ENCODE measurements at places on chromosomes 16 and 17.

- DNase-seq, result no peak
Observed at GRCh38 chr17:10807704-10808128, 3.8 kb upstream of the TMEM238L start.

DNA sequence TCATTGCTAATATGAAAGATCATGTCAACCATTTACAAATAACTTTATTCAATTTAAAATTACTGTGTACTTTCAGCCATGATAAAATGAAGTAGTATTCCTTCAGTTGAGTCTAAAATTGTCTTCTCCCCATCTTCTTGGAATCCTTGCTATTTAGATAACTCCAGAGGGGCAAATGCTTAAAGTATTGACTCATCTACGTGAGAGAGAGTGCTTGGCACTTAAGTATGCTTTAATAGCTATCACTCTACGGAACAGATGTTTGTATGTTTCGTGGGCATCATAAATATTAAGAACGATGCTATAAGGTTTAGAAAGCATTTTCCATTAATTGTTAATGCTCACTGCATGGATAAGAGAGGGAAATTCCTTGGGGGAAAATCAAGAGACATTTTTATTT is 69.3 kb upstream of the MED13 start:
- no peak for DNase-seq

- DNase-seq, result no peak
Observed at GRCh38 chr16:73886426-73886825, 410.2 kb upstream of the PSMD7 start.

DNA sequence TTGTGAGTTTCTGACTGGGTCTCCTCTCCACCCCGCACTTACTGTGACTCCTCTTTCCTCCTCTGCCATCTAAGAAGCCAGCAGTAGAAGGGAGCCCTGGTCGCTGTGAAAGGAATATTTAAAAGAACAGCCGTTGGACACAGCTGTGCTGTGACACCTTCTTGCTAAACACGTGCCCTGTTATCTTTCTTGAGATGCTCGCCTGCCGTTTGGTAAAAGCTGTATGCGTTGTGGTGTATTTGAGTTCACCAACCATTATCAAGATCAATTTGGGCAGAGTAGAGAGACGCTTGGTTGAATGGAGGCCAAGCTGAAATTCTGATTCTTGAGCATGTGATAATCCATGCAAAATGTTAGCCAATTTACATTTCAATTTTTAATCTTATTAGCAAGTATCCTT is 3.8 kb downstream of the GID4 start:
- no peak for DNase-seq

DNA sequence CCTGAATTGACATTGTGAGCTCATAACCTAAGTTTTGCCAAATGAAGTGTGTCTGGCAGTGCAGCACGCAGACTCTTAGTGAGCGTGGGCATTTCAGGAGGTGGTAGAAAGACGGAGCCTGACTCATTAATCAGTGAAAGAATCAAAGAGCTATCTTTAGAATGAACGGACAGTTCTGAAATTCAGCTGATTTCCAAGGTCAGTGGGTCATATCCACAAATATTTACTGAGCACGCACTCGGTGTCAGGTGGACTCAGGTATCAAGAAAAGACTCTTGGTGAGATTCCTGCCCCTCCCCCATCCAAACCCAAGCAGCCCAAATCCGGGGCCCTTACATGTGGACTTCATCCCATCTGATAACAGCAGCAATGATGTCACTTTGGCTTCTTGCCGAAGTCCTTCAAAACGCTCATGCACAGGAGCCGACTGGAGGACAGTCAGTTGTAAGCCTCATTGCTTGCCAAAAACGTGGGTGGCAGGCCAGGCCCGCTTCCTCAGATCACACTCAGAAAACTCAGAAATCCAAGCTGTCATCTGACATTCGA is 185.8 kb downstream of the HS3ST3A1 start:
- no peak for DNase-seq

GRCh38 chr17:13592427-13592826 is 9.3 kb downstream of the HS3ST3A1 start:
- no peak for DNase-seq

GRCh38 chr16:83813823-83814658 is 6.3 kb downstream of the HSBP1 start:
- DNase-seq, result peak; percentile 64

DNA sequence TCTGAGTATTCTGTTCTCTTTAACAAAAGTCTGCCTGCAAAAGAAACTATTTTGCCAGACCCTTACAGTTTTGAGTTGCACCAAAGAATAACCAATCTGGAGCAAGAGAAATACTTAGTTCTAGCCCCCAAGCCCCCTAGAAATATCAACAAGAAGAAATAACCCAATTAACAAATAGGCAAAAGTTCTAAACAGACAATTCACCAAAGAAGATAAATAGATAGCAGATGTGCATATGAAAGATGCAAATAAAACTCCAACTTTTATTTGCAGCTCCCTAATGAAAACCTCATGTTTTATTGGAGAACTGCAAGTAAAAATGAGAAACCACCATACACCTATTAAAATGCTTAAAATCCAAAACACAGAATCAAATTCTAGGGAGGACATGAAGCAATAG is 1308.0 kb downstream of the CDH11 start:
- DNase-seq, result no peak

DNA sequence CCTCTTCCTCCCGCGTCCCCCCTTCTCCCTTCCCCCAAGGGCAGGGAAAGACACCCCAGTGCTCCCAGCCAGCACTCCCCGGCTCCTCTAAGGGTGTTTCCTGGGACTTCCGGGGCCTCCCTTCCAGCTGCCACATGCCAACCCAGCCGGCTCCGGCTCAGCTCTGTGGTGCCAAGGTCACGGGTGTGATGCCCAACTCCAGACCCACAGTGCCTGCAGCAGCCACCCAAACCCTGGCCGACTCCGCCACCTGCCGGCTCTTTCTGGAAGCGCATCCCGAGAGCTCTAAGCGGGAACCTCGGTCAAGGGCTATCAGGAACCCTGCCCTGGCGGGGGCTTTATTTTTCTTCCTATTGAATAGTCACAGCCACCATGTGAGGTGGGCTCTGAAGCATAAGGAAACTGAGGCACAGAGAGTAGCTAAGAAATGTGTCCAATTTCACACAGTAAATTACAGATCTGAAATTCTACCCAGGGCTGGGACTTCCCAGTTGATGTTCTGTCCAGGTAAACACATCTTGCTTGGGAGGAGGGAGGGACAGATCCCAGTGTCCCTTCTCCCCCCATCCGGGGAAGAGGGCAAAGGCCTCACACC is 3.3 kb upstream of the PPP1R1B start:
- DNase-seq, result peak; percentile 56

- no peak for DNase-seq
Observed at GRCh38 chr16:81719993-81720392, 59.1 kb upstream of the PLCG2 start.

DNA sequence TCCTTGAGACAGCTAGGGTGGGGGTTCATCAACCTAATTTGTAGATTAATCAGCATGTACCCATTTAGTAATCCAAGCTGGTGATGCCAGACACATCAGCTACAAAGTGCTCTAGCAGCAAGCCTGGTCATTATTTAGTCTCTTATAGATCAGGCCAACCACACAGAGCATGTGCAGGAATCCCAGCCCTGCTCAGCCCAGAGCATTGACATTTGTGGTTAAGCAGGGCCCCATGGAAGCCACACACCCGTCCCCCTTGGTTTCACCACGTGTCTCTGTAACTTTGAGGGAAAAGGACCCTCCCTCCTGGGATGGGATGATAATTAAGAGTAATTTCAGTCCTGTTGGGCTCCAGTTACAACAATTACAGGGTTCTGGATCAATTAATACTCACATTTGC is 268.8 kb upstream of the RPL38 start:
- no peak for DNase-seq

- no peak for DNase-seq
Observed at GRCh38 chr16:85146532-85146797, 34.2 kb upstream of the CIBAR2 start.

DNA sequence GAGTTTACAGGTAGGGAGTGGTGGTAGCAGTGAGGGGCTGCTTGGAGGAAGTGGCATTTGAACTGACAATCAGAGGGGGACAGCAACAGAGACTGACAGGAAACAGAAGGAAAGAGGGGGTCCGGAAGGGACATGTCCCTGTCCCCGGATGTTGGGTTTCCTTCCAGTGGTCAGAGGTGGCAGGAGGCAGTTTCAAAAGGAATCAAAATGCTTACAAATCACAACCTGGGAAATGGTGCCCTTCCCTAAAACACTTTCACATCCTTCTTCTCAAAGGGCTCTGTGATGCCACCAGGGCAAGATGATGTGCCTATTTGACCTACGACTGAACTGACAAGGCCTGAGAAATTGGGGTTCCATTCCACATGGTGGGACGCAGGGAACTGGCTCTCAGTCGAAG is 19.7 kb downstream of the ADGRG1 start:
- no peak for DNase-seq

GRCh38 chr16:65392806-65393565 is 271.1 kb upstream of the CDH11 start:
- no peak for DNase-seq

DNA sequence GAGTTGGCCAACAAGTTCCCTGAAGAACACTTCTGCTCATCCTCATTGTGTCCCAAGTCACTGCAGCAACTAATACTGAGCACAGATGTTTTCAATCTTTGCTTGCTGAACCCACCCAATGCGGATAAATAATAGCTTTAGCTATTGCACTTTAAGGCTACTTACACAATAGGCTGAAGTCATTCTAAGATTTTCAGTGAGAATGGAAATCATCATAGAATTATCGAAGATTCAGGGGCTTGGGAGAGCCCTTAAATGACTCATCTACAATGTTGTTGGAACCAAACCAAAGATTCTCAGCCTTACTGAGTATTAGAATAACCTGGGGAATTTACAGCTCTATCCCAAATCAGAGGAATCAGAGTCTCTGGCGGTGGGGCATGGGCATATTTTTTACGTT is 51.2 kb downstream of the SYCE1L start:
- no peak for DNase-seq

GRCh38 chr16:11036868-11037410 is 92.6 kb downstream of the CLEC16A start:
- DNase-seq, result no peak

DNA sequence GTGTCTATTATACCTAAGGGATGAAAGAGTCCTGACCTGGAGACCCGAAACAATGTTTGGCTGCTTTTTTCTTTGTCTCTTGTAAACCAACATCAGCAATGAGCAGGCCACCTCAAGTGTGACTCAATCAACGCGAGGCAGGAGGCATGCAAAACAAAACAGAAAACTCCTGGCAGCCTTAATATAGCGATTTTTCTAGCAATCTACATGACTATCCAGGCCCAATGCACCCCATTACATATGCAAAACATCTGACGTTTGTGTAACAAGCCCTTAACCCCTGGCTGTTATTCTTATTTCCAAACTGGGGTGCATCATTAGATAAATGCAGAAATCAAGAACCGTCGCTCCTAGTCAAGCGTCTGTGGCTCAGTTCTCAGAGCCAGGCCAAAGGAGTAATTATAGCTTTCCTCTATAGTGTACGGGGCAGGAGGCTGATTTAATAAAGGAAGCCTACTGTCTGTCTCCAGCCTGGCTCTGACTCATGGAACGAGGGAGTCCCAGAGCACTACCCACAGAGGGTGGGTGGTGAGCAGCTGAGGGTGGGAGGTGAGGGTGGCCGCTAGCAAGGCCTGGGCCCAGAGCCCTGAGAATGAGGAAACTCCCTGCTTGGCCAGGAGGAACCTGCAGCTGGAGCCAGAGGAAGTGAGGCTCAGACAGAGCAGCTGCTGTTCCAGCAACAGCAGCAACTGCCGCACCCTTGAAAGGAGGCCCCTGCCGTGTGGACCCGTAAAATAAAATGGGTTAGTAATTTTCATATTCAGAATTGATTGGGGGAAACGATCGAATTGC is 43.9 kb downstream of the CHD9 start:
- DNase-seq, result no peak

DNA sequence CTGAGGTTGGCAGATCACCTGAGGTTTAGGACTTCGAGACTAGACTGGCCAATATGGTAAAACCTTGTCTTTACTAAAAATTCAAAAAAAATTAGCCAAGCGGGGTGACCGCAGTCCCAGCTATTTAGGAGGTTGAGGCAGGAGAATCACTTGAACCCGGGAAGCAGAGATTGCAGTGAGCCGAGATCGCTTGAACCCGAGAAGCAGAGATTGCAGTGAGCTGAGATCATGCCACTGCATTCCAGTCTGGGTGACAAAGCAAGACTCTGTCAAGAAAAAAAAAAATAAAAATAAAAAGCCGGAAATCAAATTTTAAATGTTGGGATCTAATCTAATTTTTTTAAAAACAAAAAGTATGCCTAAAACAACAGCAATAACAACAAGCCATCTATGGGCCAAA is 56.3 kb downstream of the ABCC1 start:
- DNase-seq, result no peak

GRCh38 chr17:78890498-78890897 is 12.5 kb downstream of the CEP295NL start:
- no peak for DNase-seq

DNA sequence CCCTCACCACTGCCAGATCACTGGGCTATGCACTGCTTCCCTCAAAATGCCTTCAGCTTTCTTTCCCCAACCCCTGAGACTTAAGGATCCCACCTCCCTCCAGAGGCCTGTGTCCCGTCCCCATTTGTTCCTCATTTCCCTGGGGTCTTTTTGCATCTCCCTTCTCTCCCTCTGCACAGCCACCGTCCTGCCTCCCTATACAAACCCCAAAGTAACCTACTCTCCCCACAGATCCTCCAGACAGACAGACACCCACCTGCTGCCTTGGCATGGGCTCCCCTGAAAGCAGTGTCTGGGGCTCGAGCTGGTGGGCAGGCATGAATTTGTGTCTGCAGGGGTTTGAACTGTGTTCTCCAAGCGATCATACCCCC is 69.4 kb upstream of the TNRC6C start:
- DNase-seq, result no peak

- DNase-seq, result no peak
Observed at GRCh38 chr17:81251709-81252301, 12.7 kb downstream of the NDUFAF8 start.

- DNase-seq, result no peak
Observed at GRCh38 chr16:15701975-15702970, 52.2 kb downstream of the NDE1 start.

- DNase-seq, result no peak
Observed at GRCh38 chr16:46923513-46924295, 39.5 kb downstream of the GPT2 start.

Data from renal pelvis (tissue), 12 donors.